ENCODE measurements at places on chromosomes 6 and 20.

- no peak for DNase-seq
Observed at GRCh38 chr20:50356962-50357782, 153.0 kb upstream of the PTPN1 start.

DNA sequence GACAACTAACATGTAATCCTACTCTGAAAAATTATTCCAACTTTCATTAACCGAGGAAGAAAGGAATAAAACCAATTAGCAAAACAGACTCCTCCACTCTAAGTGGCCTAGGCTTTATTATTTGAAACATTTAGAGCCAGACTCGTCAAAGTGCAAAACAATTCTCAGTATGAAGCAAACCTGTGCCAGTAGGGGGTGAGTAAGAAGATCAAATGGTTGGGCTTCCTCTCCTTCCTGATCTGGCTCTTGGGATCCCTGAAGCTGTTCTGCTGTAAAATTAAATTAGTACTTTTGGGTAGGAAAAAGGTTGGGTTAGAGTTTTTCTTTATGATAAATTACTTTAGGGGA is 177.6 kb upstream of the MAN1A1 start:
- DNase-seq, result no peak

DNA sequence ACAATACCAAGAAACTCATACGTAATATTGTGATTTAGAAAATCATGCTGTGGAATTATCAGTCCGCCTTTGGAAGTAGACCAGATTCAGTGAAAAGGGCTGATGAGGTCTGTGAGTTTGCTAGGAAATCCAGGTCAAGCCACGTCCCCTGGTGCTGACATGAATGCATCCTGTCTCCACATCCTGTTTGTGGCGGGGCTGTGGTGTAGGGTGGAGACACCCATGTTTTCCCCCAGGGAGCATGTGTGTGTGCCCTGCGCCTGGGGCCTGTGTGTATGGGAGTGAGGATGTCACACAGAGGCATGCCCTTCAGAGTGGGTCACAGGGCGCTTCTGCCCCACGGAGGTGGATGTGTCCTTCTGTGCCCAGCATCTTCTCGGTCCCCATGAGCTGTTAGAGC is 109.1 kb downstream of the SASH1 start:
- no peak for DNase-seq

DNA sequence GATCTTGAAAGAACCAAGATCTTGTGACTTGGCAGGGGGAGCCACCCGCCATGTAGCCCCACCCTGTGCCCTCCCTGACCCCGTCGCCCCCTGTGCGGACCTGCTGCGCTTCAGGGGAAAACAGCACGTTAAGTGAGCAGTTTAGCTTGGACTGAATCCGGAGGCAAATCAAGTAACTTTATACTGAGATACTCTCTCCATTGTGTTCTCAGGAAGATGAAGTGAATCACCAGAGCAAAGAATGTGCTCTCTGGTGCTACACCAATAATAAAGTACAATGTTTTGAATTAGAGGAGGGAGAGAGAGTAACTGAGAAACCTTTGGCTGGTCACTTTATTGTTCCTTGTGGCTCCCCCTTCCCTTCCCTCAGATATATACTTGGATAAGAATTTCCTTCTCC is 83.4 kb downstream of the TXNDC5 start:
- DNase-seq, result no peak

DNA sequence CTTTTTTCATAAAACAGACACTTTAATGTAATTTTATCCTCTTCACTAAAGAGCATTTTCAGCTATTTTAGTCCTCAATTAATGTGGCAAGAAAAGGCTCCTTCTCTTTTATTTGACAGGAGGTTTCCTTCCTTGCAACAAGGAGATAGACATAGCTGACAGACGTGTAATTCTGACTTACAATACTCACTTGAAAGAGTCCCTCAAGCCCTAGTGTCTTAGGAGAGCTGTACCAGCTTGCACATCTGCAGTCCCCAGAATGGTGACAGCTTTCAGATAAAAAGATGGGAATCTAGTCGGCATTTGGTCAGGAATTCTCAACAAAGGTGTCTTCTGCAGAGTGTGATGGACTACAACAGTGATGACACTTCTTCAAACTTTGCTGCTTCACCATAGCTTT is 603.7 kb upstream of the PTCHD4 start:
- no peak for DNase-seq

Measured in nephron progenitor cell (in vitro differentiated cells).